ENCODE measurements at places on chromosomes 5 and 9.

DNA sequence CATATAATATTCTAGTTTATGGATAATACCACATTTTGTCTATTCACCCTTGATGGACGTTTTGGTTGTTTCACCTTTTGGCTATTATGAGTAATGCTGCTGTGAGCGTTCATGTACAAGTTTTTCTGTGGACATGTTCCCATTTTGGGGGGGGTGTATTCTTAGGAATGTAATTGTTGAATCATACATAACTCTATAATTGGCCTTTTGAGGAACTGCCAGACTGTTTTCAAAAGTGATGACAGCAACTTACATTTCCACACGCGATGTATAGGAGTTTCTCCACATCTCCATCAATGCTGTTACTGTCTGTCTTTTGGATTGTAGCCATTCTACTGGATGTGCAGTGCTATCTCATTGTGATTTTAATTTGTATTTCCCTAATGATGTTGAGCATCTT, 69.8 kb downstream of the SLC46A2 start:
- peak; percentile 66 for DNase-seq

- DNase-seq: no peak
These were observed 69.3 kb downstream of the COL15A1 start for GRCh38 chr9:99012957-99013512.

GRCh38 chr9:89883401-89884341, 278.9 kb downstream of the GADD45G start:
- DNase-seq: no peak

DNA sequence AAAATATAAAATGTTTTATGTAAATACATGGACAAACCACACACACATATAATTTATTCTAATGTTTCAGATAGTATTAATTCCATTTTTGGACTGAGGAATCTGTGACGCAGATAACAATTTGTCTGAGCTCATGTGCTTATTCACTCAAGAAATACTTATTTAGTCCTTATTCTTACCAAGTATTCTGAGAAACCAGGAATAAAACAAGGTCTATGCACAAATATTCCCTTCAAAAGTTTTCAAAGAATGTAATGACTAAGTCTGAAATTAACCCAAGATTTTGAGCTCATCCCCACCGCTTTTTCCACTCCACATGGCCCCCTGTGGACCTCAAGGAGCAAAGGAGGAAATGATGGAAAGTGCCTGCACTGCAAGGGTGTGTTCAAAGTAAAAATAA, 1022.3 kb downstream of the EFNA5 start:
- DNase-seq: no peak

DNA sequence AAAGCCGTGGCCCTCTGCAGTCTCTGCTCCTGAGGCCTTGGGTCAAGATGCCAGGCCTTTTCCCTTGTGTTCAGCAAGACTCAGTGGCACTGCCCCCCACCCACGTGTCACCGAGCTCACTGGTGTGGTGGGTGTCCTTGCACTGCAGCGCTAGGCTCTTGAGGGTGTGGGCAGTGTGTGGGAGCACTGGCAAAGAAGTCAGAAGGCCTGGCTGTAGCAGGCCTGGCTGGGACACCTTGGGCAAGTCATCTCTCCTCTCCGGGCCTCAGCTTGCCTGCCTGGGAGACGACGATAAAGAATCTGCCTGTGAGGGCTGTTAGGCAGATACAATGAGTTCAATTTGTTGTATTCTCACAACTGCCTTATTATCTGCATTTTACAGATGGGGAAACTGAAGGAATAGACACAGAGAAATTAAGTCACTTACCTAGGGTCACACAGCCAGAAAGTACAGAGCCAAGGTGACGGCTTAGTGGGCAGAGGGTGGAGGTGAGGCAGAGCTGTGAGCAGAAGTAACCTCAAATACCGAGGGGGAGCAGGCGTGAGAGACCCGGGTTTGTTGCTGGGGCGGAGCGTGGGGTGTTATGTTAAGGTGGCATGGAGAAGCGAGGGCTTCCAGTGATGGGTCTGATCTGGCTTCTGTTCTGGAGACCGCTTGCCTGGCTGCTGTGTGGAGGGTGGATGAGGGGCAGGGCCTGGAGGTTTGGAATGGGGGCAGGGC, 1.4 kb downstream of the TSPAN17 start:
- DNase-seq: no peak

- DNase-seq: peak; percentile 68
These were observed 73.4 kb downstream of the ANGPTL2 start for GRCh38 chr9:127049044-127049443.

GRCh38 chr9:129254566-129255287, 76.7 kb upstream of the IER5L start:
- DNase-seq: no peak

GRCh38 chr5:173895401-173896165, 7.4 kb downstream of the CPEB4 start:
- no peak for DNase-seq

DNA sequence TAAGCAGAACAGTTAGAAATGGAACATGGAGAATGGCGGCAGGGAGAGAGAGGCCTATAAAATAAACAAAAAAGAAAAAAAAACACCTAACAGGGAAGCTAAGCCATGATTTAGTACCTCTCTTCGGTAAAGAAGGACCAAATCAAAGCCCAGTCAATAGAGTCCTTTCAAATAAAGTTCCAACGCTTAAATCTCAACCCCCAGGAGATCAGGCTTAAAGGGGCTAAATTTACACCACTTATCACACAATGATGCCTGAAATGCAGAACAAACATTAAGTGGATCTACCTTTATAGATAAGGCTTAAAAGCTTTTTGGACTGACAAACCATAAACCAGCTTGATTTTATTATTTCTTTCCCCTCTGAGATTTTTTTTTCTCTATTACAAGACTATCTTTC, 66.3 kb downstream of the PRELID2 start:
- DNase-seq: no peak

- no peak for DNase-seq
These were observed 474.5 kb downstream of the ZSWIM6 start for GRCh38 chr5:61806491-61807020.

All from adipocyte (in vitro differentiated cells).